ENCODE measurements at places on chromosomes 4 and X.
A peak's percentile ranks its signal among the peaks of the same experiment; 100 is the strongest.

DNA sequence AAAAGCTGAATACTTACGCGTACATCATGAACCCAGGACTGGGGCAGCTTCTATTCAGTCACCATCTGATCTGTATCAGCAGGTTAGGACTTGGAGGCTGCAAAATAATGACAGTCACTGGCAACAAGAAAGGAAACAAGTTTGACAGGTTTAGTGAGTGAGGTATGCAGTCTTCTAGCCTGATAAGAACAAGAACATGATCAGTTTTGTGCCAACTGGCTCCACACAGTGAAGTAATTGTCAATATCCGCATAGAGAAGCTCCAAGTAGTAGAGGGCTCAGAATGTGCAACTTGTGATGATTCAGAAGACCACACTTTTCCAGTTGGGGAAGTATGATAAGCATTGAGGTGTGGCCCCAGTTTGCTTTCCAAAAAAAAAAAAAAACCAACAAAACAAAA lies at the start of gene TMPRSS11F:
Gene TMPRSS11F (minus strand): TSS at position 77 of the 400 bp plus-strand sequence. CDS start 49 bp downstream, at position 28.
- peak; percentile 6 for DNase-seq

GRCh38 chr4:107380836-107381438 lies 339.1 kb downstream of the PAPSS1 start:
- DNase-seq = no peak

- DNase-seq = no peak
These were observed 74.6 kb downstream of the ACOX3 start for GRCh38 chr4:8365951-8366350.

DNA sequence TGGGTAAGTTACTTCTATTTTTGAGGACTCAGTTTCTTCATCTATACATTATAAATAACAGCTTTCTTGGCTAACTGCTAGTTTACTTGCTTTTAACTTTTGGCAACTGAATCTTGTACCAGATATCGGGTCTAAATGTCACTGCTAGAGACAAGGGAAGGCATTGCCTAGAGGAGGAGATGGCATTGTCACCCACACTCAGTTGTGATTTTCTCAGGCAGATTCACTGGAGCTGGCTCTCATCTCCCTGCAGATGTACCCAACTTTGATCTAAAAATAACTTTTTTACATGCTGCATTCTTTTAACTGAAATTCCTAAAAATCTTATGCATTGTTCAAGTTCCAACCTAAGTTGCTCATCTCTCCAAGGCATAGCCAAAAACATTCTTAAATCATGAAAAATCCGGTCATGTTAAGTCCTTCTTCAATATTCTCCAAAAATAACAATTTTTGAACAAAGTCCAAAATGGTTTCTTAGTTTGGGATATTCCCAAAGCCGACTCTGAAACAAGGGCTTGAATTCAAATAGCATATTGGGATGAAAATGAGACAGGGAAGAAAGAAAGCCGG lies 469.0 kb upstream of the BOD1L1 start:
- DNase-seq = no peak

DNA sequence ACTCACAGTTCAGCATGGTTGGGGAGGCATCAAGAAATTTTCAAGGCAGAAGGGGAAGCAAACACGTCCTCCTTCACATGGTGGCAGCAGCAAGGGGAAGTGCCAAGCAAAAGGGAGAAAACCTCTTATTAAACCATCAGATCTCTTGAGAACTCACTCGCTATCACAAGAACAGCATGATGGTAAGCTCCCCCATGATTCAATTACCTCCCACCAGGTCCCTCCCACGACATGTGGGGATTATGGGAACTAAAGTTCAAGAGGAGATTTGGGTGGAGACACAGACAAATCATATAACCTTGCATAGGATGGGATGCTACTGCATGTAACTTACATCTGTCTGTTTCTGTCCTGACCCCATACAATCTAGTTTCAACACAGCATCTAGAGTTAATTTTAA lies 511.8 kb upstream of the ARX start:
- DNase-seq = no peak

Measured in lung (tissue), 17 donors.